ENCODE measurements at places on chromosomes 7 and 10. TPM values are rescaled to one million over a fixed set of nuclear protein-coding genes. Genes with fewer than 3 reads are reported as not detected.

DNA sequence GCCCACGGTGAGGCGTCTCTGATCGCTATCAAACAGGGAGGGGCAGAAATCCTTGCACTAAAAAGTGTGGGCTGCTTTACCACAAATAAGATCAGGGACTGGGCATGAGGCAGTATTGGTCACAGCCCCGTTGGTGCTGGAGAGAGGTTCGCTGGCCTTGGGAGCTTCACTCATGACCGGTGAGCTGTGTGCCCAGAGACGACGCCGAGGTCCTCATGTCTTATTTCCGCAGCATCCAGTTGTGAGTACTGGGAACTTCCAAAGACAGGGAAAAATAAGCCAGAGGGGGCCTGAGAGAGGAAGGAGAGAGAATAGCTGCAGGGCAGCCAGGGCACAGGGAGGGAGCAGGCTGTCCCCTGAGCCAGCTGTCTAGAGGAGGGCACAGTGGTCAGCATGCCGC, 154.2 kb upstream of the PRKCQ start:
- DNase-seq: no peak

The OR2A5 gene
- not detected for total RNA-seq

The ACSM6 gene
- not detected for total RNA-seq

DNA sequence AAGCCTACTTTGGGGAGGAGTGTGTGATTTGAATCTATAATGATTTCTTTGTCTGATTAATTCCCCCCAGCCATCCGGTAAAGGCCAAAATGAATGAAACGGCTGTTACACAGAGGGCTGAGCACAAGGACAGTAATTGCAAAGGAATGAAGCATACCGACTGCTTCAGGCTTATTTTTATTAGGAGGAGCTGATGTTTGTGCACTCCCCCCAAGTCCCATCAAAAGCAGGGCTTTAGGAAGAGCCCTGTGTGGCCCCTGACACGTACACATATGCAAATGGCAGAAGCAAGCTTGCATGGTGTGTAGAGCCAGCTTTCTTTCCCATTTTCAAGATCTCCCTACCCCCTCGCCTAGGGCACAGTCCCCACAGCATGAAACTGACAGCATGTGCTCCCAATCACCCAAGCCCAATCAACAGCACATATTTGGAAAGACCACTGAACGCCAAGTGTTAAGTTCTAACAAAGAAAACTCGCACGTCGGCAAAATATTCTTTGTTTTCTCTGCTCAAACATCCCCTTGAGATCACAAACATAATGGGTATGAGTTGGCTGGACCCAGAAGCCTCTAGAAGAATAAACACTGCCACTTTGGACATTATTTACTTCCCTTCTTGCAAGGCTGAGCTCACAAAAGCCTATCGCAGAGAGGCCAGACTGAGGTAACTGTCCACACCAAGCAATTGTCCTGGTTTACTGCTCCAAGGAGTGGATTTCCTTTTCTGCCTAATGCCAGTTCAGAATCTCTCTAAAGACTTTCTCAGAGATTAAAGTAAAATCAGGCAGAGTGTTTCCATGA, 143.0 kb downstream of the CUBN start:
- DNase-seq: no peak

The IDI2 gene
- not detected for total RNA-seq

DNA sequence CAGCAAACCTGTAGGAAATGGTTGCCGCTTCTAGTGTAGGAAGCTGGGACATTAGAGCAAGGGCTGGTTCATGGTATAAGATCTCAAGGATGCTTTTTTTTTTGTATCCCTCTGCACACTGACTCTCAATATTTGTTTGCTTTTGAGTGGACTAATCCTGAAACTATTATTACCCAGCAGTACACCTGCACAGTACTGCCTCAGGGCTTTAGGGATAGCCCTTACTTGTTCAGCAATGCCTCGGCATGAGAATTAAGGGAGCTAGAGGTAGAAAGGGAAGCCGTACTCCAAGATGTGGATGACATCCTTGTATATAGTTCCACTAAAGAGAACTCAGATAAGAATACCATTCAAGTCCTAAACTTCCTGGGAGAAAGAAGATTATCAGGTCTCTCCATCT, 70.5 kb downstream of the COPG2 start:
- DNase-seq: no peak

The GHRHR gene
- not detected for total RNA-seq

The RARRES2 gene
- 178 TPM for total RNA-seq

GRCh38 chr10:18164093-18164492, 23.9 kb downstream of the CACNB2 start:
- no peak for DNase-seq

The DLX6 gene
- not detected for total RNA-seq

DNA sequence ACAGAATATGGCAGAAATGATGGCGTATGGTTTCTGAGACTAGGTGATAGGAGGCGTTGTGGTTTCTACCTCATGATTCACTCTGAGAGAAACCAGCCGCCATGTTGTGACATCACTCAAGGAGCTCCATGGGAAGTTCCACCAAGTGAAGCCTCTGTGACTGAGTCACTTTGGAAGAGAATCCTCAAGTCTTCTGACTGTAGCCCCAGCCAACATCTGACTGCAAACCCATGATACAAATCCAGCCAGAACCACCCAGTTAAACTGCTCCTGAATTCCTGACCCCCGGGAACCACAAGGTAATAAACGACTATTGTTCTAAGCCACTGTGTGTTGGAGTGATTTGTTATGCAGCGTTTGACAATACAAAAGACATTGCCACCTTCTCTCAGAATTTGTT, 91.1 kb upstream of the CARD11 start:
- DNase-seq: no peak
